Suprapubic skin (tissue), 4 donors: ENCODE measurements at places on chromosomes 2 and 18.

DNA sequence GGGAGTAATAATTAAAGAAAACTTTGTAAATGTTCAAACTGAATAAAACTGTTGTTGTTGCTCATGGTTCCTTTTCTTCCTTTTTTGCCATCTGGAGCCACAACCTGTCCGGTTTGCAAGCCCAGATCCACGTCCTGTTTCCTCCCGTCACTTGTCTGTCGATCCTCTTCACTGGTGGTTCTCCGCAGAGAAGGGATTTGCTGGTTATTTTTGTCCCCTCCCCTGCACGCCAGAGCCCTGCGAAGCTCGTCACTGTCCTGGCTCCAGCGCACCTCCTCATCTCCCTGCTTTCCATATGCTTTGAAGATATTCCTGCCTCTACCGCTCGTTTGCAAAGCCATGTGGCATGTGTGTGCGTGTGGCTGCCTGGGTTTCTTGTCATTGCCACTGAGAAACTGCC lies 461.4 kb downstream of the RNF144A start:
- DNase-seq: no peak
- H3K27ac ChIP-seq: no peak overlapping the region
- H3K27me3 ChIP-seq: no peaks in the 10 kb centered on the region
- no peak overlapping the region for H3K4me3 ChIP-seq

GRCh38 chr2:11663427-11663826 lies 6.6 kb downstream of the NTSR2 start:
- peaks cover 29% of the 10 kb centered on the region for H3K27me3 ChIP-seq
- no peaks in the 10 kb centered on the region for H3K4me1 ChIP-seq
- H3K4me3 ChIP-seq: no peak overlapping the region

GRCh38 chr2:60140185-60140584 lies 413.3 kb downstream of the BCL11A start:
- no peaks in the 10 kb centered on the region for H3K27me3 ChIP-seq
- no peaks in the 10 kb centered on the region for H3K36me3 ChIP-seq

- no peak overlapping the region for H3K4me3 ChIP-seq
- H3K36me3 ChIP-seq: no peaks in the 10 kb centered on the region
- no peak overlapping the region for H3K27ac ChIP-seq
- no peak for DNase-seq
- no peaks in the 10 kb centered on the region for H3K4me1 ChIP-seq
- no peaks in the 10 kb centered on the region for H3K27me3 ChIP-seq
Observed at GRCh38 chr2:6650311-6650710, 215.4 kb downstream of the CMPK2 start.

DNA sequence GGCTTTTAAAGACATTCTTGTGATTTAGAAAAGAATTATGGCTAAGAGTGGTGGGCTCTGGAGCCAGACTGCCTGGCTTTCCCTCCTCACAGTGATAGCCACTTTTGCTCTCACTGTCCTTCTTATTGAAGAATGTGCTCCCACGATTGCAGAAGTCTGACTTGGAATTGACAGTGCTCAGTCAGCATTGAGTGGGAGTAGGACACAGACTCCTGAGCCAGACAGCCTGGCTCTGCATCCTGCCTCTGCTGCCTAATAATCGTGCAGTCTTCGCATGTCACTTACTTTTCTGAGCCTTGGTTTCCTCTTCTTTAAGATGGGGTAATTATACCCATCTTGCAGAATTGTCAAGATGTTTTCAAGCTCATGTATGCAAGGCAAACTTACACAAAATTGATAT lies 23.3 kb downstream of the SPATS2L start:
- H3K27ac ChIP-seq: no peak overlapping the region
- H3K4me1 ChIP-seq: peaks cover 20% of the 10 kb centered on the region
- H3K36me3 ChIP-seq: no peaks in the 10 kb centered on the region
- no peaks in the 10 kb centered on the region for H3K27me3 ChIP-seq
- H3K4me3 ChIP-seq: no peak overlapping the region

- H3K27me3 ChIP-seq: no peaks in the 10 kb centered on the region
- H3K27ac ChIP-seq: no peak overlapping the region
- no peak for DNase-seq
- H3K4me1 ChIP-seq: no peaks in the 10 kb centered on the region
- H3K4me3 ChIP-seq: no peak overlapping the region
- H3K36me3 ChIP-seq: no peaks in the 10 kb centered on the region
Observed at GRCh38 chr2:138948070-138948539, 167.9 kb upstream of the NXPH2 start.

- DNase-seq: no peak
- H3K4me1 ChIP-seq: peaks cover 22% of the 10 kb centered on the region
- H3K27ac ChIP-seq: no peak overlapping the region
- H3K27me3 ChIP-seq: no peaks in the 10 kb centered on the region
Observed at GRCh38 chr2:166376873-166377272, 1.1 kb upstream of the SCN9A start.

DNA sequence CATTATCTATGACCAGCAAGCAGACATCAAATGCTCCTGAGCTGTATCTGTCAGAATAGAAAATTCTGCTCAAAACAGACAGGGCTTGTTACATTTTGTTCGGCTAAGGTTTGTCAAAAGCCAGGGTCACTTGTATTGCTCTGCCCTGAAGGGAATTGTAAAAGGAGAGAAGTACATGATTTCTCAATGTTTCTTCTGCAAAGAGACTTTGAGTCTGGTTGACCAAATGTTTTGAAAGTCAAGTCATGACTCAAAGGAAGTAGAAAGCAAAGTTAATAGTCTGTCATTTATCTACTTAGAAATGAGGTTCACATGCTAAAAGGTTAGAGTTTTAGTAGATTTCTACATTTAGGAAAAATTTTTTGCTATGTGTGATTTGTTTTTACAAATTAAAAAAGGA lies 1624.1 kb upstream of the ZEB2 start:
- no peaks in the 10 kb centered on the region for H3K36me3 ChIP-seq
- H3K4me3 ChIP-seq: no peak overlapping the region
- no peaks in the 10 kb centered on the region for H3K27me3 ChIP-seq
- H3K27ac ChIP-seq: no peak overlapping the region
- no peak for DNase-seq
- H3K4me1 ChIP-seq: no peaks in the 10 kb centered on the region

DNA sequence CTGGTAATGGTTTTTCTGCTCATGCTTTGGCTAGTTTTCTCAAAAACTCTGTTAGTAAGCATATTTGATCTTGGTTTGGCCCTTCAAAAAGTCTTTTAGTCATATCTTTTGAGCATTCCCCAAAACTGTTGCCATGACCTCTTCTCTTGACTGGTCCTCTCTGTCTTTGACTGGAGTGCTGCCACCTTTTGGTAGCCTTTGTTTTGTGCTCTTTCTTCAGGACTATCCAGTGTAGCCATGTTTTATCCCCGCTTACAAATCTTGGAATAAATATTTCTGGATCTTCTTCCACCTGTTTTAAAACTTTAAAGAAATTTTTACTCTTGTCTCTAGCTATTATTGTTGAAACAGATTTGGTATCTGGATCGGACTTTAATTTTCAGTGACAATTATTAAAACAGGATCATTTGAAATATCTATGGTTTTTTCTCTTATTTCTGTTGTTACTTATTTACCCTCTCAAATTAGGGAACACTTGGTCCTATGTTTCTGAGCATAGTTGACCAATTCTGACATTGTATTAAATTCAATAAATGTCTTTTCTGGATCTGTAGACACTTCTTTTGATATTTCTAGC lies 965 bp upstream of the ELOA2 start:
- DNase-seq: no peak
- no peak overlapping the region for H3K27ac ChIP-seq
- no peaks in the 10 kb centered on the region for H3K4me1 ChIP-seq
- H3K27me3 ChIP-seq: no peaks in the 10 kb centered on the region

- H3K36me3 ChIP-seq: no peaks in the 10 kb centered on the region
- H3K27ac ChIP-seq: no peak overlapping the region
- no peak for DNase-seq
- no peaks in the 10 kb centered on the region for H3K27me3 ChIP-seq
- H3K4me1 ChIP-seq: peaks cover 14% of the 10 kb centered on the region
Observed at GRCh38 chr2:204491528-204491927, 53.7 kb upstream of the PARD3B start.

DNA sequence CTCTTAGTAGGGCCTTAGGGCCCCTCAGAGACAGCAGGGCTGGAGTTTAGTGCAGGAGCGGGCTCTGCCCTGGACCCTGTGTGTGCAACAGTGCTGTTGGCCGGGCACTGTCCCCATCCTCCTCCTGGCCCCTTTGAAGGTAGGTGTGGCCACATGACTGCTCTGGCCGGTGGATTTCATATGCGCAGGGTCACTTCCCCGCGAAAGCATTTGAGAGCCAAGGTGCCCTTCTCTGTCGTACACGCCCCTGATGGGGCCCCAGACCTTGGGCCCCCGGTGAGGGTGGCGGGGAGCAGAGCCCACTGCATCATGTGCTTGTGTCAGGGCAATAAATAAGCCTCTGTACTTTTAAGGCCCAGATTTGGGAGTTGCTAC lies 15.5 kb downstream of the TMEM177 start:
- H3K27me3 ChIP-seq: no peaks in the 10 kb centered on the region
- DNase-seq: no peak
- no peaks in the 10 kb centered on the region for H3K4me1 ChIP-seq
- no peak overlapping the region for H3K27ac ChIP-seq

DNA sequence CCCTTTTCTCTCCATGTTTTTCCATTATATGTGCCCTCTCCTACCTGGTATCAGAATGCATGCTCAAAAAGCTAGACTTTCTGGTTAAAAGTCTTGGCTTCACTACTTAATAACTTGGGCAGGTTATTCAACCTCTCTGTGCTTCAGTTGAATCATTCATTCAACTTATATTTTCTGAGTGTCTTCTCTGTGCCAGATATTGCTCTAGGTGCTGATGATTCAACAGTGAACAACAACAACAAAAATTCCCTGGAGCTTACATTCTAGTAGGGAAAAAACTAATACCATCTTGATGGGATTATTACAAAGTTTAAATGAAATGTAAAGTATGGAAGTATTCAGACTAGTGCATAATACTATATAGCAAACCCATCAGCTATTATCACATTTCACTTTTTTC lies 55.2 kb downstream of the SOS1 start:
- no peak for DNase-seq
- no peak overlapping the region for H3K27ac ChIP-seq
- H3K4me1 ChIP-seq: peaks cover 10% of the 10 kb centered on the region

- DNase-seq: no peak
- no peak overlapping the region for H3K4me3 ChIP-seq
- no peaks in the 10 kb centered on the region for H3K36me3 ChIP-seq
Observed at GRCh38 chr18:61703508-61703907, 189.3 kb downstream of the RNF152 start.

- H3K36me3 ChIP-seq: no peaks in the 10 kb centered on the region
- no peak overlapping the region for H3K27ac ChIP-seq
- peaks cover 10% of the 10 kb centered on the region for H3K4me1 ChIP-seq
- H3K27me3 ChIP-seq: no peaks in the 10 kb centered on the region
Observed at GRCh38 chr2:33214436-33214835, 262.0 kb upstream of the RASGRP3 start.

DNA sequence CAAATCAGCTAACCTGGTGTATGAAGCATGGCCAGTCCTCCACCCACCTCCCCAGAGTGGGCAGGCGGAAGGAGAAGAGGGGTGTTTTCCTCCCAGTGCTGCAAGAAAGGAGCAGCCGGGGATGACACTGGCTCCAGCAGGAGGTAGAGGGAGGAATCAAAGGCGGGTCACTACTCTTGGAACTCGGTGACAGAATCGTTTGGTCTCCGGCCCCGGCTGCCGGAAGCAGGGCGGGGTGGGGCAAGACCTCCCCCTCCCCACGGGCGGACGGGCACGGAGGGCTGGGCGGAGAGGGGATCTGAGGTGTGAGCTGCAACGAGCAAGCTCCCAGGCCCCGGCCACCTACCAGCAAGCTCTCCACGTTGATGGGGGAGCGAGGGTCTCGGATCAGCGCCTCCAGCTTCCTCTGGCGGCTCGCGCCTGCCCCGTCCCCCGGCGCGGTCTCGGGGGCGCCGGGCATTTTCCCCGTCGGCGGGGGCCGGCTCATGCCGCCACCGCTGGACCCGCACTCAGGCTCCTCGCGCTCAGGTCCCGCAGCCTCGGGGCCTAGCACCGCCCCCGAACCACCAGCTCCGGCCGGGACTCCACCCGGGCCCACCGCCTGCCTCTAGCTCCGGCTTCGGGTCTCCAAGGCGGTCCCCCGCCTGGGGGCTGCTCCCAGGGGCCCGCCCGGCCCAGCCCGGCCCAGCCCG lies 640 bp downstream of the ROCK2 start:
- DNase-seq: peak; percentile 79
- peak overlapping the region; percentile 99 for H3K27ac ChIP-seq
- H3K4me3 ChIP-seq: peak overlapping the region; percentile 98
- no peaks in the 10 kb centered on the region for H3K36me3 ChIP-seq
- no peaks in the 10 kb centered on the region for H3K27me3 ChIP-seq
- peaks cover 30% of the 10 kb centered on the region for H3K4me1 ChIP-seq

DNA sequence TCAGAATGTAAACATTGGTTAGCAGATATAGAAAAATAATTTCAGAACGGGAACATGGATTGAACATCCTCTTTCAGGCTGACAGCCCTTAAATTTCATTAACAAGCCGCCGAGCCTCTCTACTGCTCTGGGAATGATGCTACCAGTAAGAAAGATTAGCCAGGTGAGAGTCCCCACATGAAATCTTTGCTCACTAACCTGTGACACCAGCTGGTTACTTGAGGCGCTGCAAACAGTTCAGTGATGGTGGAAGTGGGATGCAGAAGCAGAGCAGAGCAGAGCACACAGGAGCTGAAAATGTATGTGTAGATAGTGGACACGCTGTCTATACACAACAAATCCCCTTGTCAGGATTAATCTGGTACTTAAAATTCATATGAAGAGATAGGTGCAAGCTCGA lies 721.1 kb downstream of the DPP10 start:
- no peak overlapping the region for H3K27ac ChIP-seq
- peaks cover 44% of the 10 kb centered on the region for H3K27me3 ChIP-seq
- H3K4me1 ChIP-seq: peaks cover 22% of the 10 kb centered on the region
- no peaks in the 10 kb centered on the region for H3K36me3 ChIP-seq

- DNase-seq: no peak
- no peak overlapping the region for H3K27ac ChIP-seq
- no peaks in the 10 kb centered on the region for H3K27me3 ChIP-seq
- H3K4me3 ChIP-seq: no peak overlapping the region
Observed at GRCh38 chr2:46161315-46161714, 135.9 kb upstream of the EPAS1 start.

- H3K4me1 ChIP-seq: no peaks in the 10 kb centered on the region
- no peak for DNase-seq
Observed at GRCh38 chr2:161873707-161874106, 200.3 kb downstream of the DPP4 start.

- no peak for DNase-seq
- no peak overlapping the region for H3K27ac ChIP-seq
- no peaks in the 10 kb centered on the region for H3K36me3 ChIP-seq
- H3K4me1 ChIP-seq: no peaks in the 10 kb centered on the region
- H3K27me3 ChIP-seq: no peaks in the 10 kb centered on the region
Observed at GRCh38 chr2:198293281-198293680, 488.9 kb downstream of the PLCL1 start.

- peak overlapping the region; percentile 54 for H3K4me3 ChIP-seq
- peaks cover 52% of the 10 kb centered on the region for H3K4me1 ChIP-seq
- H3K27me3 ChIP-seq: no peaks in the 10 kb centered on the region
- no peaks in the 10 kb centered on the region for H3K36me3 ChIP-seq
Observed at GRCh38 chr2:8677646-8678592, 3.9 kb upstream of the ID2 start.
